CD8-positive, alpha-beta T cell (primary cell): ENCODE measurements at places on chromosomes 4 and X.

- no peak for DNase-seq
Measured at GRCh38 chr4:127832585-127832984, 48.1 kb upstream of the PLK4 start.

- DNase-seq, result no peak
Measured at GRCh38 chr4:137124278-137124932, 407.9 kb downstream of the PCDH18 start.

DNA sequence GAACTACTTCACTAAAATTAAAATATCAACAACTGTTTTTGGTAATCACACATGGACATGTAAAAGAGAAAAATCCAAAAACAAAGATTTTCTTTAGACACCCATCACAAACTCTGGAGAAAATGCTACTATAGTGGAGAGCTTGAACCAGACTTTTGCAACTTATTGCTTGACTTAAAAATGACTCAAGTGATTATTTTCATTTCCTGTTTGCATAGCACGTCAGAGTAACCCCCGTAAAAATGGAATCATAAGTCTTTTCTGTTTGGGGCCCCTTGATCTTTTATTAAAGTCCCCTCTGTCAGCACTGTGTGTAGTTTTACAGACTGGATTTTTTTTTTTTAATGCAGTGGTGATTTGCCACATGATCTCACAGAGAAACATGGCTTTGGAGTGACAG is 79.5 kb downstream of the PRKG2 start:
- DNase-seq, result no peak

- DNase-seq, result no peak
Measured at GRCh38 chrX:118855681-118856310, 32.2 kb downstream of the ZCCHC12 start.

- DNase-seq, result no peak
Measured at GRCh38 chr4:75849461-75849860, 52.8 kb downstream of the PPEF2 start.

GRCh38 chr4:150256841-150257730 is 178.8 kb downstream of the DCLK2 start:
- DNase-seq, result no peak

DNA sequence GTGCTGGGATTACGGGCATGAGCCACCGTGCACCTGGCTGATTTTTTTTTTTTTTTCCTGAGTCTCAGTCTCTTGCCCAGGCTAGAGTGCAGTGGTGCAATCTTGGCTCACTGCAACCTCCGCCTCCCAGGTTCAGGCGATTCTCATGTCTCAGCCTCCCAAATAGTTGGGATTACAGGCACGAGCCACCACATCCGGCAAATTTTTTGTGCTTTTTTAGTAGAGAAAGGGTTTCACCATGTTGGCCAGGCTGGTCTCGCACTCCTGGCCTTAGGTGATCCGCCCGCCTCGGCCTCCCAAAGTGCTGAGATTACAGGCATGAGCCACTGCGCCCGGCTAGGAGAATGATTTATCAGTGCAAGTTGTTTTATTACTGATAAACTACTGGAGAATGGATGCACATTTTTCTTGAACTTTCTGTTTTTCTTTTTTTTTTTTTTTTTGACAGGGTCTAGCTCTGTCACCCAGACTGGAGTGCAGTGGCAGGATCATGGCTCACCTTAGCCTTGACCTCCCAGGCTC is 39.7 kb upstream of the DHRSX start:
- DNase-seq, result no peak

DNA sequence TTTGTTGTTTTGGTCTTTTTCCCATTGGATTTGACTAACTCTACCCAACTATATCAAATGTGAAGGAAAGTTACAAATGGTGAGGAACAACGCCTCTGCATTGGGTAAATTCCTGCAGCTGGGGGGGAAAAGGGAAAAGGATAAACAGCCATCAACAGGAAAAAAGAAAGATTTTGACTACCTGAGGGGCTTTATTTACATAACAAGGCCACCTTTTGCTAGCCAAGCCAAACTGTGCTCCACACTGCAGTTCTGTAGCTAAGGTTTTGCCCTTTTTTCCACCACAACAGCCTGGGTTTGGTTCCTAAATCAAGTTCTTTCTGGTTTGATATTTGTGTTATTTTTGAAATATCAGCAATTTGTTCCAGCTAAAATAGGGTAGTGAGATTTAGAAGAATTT is 40.8 kb downstream of the RHOXF2B start:
- DNase-seq, result no peak

DNA sequence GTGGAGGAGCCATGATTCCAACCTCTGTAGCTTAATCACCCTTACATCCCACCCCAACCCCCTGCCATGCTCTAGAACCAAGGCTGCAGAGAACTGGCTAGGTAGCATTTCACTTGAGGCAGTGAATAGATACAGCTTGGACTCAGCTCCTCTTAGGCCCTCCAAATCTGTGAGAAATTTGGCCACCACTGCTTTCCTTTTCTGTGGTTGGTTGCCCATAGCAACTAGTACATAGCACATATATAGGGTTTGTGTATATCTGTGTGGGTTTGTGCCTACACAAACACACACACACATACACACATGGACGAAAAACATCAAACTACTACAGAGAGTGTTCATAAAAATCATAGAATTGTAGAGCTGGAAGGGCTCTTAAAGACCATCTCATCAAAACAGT is 52.0 kb upstream of the CCDC160 start:
- no peak for DNase-seq

GRCh38 chr4:128544272-128544671 is 256.7 kb upstream of the PGRMC2 start:
- DNase-seq, result no peak

DNA sequence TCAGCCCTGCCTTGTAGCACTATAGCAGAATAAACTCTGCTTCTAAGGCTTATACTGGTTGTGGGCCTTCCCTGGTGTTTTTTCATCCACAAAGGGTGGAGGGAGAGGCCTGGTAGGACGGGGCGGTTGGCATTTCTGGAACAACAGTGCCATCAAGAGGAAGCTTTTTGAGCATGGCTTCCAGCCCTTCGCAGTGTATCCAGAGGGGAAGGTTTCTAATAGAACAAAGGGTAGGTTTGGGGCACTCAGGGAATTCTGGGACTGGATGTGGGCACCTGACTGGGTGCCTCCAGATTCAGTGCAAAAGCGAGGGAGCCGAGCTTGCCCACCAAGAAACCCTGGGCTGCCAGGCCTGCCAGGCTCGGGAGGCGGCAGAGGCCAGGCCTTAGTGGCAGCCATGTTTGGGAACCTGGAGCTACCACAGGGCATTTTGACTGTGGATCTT is 229.6 kb upstream of the AGTR2 start:
- no peak for DNase-seq

DNA sequence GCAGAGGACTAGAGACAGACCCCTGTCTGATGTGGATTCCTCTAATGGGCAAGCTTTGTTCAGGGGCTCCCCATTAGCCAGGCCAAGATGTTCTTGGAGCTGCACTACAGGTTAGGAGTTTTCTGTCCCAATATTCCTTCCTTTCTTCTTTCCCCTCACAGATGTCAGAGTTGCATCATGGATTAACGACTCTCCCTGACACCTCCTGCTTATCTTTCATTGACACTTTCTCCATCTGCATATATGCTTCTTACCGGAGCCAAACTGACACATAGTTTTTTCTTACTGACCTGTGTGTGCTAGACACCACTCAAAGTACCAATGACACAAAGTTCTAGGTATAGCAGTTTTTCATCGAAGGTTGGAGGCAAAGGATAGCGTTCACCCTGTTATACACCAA is 228.6 kb upstream of the HCCS start:
- no peak for DNase-seq

- no peak for DNase-seq
Measured at GRCh38 chrX:153556767-153557166, 39.3 kb downstream of the ATP2B3 start.

- DNase-seq, result no peak
Measured at GRCh38 chrX:66017659-66018170, 22.2 kb downstream of the VSIG4 start.

GRCh38 chrX:1535241-1536041 is 1.5 kb downstream of the P2RY8 start:
- peak; percentile 52 for DNase-seq

- DNase-seq, result no peak
Measured at GRCh38 chr4:8510611-8511285, 69.4 kb upstream of the GPR78 start.

GRCh38 chr4:121758925-121759568 is 5.9 kb downstream of the SMIM43 start:
- no peak for DNase-seq
